Stimulated activated naive CD8-positive, alpha-beta T cell treated with anti-CD3 and anti-CD28 coated beads, Interleukin-15, Interleukin-2, amounts not matched to agents 100 U/mL and 50 U/mL, for 24 hours (primary cell): ENCODE measurements at places on chromosomes 4 and X.

DNA sequence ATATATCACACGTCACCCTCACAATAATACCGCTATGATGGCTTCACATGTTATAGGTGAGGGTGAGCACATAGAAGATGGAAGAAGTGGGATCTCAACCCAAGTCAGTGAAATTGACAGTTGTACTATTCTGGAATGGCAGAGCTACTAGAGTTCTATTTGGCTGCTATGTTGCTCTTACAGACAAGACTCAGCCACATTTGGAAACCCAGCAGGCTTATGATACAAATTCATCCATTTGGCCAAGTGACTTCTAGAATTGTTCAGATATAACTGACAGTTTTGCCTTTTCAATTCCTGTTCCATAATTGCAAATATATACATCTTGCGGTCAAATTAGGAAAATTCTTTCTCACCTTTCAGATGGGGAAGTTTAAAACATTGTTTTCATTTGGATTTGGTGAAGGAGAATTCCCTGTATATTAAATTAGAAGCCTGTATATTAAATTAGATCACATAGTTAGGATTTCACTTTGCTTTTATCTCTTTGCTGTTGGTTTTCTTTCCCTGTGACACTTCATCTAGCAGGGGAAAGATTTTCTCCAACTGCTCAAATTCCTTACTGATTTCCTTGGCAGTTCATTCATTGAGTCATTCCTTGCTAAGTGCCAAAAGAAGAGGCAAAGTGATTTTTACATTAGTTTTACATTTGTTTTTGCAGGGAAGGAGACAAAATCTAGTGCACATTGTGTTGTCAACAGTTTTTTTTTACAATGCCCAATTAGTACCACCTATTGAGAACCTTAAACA is 120.6 kb upstream of the TBC1D9 start:
- DNase-seq, result no peak

DNA sequence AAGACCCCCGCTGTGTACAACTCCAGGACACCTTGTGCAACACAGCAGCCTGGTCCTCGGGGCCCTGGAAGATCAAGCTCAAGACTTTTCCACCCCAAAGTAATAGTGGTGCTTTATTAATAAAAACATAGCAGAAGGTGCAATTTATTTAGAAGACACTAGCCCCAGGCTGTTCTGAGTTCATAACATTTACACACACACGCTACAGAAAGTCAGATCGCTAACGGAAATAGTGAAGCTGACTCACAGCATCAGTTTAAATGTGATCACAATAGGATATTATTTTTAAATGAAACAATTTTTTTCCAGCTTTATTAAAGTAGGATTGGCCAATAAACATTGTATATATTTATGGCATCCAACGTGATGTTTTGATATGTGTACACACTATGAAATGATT is 141.0 kb downstream of the STK32B start:
- DNase-seq, result no peak

DNA sequence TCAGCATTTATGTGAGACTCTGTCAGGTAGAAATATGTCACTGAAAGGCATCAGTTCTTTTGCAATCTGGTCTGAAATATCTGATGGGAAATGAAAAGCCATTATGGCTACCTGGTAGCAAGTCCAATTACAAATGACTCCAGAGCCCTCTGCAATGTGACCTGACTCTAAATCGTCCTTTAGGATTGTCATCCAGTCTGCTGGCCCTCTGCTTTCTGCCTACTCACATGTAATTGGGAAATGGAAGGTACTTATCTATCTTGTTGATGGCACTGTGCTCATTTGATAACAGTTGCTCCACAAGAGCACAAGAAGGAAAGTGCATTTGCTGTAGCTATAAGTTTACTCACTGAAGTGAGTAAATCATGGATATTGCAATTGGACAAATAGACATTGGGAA is 799.8 kb downstream of the RAPGEF2 start:
- DNase-seq, result no peak

- DNase-seq, result no peak
These were observed 367.3 kb downstream of the CHIC1 start for GRCh38 chrX:73930300-73930699.

GRCh38 chrX:40314070-40314469 is 216.3 kb upstream of the BCOR start:
- DNase-seq, result no peak

GRCh38 chrX:68941385-68941952 is 112.6 kb downstream of the EFNB1 start:
- no peak for DNase-seq

GRCh38 chr4:186299291-186299690 is 33.3 kb downstream of the F11 start:
- DNase-seq, result no peak
